Stimulated activated CD8-positive, alpha-beta memory T cell treated with anti-CD3 and anti-CD28 coated beads, Interleukin-12 subunit alpha, Interleukin-12 subunit beta, amount 100 ng/mL, for 1 hour (primary cell): ENCODE measurements at places on chromosomes 3 and 15.

GRCh38 chr3:61662861-61663260 lies 101.5 kb downstream of the PTPRG start:
- no peak for DNase-seq

DNA sequence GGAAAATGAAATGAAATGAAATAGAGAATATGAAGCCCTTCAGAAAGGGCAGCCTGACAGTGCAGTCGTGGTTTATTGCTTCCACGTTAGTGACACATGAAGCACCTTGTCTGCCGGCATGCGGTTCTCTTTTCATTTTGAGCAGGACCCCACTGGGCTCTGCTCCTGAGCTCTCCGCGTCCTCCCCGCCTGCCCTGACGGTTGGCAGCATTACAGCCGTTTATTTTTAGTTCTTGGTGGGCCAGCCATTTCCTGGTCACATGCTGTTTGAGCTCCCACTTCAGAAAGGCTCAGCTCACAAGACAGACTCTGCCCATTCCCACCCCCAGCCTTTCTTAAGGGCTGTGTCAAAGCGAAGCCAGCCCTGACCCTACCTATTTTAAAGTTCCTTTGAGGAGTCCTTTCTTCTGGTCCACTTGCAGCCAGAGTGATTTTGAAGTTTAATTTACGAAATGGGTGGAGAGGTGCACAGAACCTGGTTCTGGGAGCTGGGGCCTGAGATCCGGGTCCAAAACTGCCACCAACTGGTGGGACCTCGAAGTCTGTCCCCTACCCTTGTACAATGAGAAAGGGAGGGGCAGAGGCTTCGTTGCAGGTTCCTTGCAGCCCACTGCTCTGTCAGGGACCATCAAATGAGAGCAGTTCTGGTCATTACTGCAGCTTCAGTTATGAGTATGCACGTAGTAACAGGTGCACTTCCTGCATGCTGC lies 60.1 kb downstream of the MGLL start:
- DNase-seq, result no peak

GRCh38 chr3:5052247-5052646 lies 69.8 kb upstream of the ARL8B start:
- DNase-seq, result no peak

GRCh38 chr15:29034593-29035335 lies 149.0 kb downstream of the APBA2 start:
- no peak for DNase-seq

- no peak for DNase-seq
Observed at GRCh38 chr15:91224755-91225380, 124.8 kb downstream of the SV2B start.

GRCh38 chr3:145798007-145798406 lies 363.0 kb downstream of the PLOD2 start:
- DNase-seq, result no peak

DNA sequence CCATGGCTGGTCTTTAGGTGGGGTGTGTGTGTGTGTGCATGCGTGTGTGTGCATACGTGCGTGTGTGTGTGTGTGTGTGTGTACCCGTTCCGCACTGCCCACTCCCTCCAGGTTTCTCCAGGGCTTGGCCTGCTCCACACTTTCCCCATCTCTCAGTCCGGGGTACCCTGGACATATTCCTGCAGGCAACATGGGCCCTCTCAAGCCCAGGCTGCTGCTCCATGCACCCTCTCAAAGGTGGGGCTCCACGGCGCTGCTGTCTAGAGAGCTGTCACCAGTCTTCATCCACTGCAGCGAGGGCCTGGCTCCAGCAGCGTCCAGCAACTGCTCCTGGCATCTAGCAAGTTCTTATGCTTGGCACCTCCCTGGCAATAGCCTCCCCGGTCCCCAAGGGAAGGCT lies 86.1 kb downstream of the ATP10A start:
- no peak for DNase-seq
